ENCODE measurements at places on chromosomes 3 and 15.

GRCh38 chr3:79329154-79329553 lies 438.6 kb downstream of the ROBO1 start:
- no peak for DNase-seq

DNA sequence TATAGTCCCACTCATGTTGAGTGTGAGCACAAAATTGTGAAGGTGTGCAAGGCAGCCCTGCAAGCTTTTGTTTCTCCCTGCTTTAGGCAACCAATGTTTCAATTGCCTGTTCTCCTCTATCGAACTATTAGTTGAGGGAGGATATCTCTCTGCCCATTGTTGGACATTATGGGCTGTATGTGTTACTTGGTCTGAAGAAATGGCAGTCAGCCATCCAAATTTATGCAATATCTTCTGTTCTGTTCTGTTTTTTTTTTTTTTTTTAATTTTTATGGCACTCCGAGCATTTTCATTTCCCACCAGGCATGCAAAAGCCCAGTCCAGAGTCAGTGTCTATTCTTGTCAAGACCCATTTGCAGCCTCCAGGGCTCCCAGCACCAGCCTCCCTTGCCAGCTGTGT lies 44.0 kb downstream of the ANAPC13 start:
- DNase-seq = no peak

GRCh38 chr3:66629150-66629981 lies 128.5 kb upstream of the LRIG1 start:
- no peak for DNase-seq

DNA sequence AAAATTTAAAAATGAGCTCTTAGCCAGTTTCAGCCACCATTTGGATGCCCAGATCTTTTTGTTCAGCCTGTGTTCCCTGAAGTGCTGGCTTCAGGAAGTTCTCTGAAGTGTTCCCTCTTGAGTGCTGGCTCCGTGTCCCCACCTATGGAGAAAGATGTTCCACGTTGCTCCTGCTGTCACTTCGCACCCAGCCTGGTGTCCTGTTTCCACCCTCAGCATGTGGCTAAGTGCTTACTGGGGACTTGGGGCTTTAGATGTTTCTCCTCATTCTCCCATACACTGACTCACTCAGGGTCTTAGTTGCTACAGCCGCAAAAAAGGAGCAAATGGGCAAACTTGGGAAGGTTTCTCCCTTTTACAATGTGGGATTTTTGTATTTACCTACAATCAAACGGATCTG lies 16.6 kb downstream of the CHCHD6 start:
- DNase-seq = no peak

DNA sequence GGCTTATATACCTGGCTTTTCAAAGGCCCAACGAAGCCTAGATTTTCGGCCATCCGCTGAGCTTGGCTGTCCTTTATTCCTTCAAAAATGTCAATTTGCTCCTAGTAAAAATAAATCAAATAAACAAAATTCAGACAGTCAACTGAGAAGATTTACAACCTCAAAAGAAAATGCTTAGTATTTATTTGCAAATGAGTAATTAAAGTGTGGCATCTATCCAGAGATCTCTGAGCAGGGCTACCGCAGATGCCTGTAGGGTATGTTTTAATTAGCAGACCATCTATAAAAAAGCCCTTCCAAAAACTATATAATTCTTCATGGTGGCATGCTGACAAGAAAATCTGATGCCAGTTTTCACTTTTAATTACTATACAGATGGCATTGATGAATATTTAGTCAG lies 136.2 kb downstream of the SUCLG2 start:
- no peak for DNase-seq

DNA sequence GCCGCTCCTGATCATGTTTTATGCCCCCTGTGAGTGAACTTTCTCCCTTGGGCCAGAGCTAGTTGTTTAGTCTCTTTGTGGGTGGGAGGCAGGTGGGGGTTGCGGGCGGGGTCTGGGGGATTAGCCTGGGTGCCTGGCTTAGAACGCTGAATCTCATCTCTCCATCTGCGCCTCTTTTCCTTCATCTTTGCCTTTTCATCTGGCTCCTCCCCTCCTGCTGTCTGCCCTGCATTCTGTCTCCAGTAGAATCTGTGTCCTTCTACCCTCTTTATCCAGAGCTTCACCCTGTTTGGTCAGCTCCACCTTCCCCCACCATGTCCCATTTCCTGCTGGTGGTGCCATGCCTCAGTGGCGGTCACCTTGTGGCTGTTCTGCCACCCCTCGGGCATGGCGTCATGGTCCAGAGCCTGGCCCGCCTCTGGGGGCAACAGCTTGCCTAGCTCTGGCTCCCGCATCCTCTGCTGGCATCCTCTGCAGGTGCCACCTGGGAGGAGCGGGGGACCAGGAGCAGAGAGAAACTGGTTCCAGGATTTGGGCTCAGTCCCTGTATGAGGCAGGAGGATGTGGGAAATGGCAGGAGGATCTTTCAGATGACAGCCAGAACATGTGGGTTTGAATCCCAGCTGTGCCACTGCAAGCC lies 44.3 kb downstream of the PDIA5 start:
- no peak for DNase-seq

DNA sequence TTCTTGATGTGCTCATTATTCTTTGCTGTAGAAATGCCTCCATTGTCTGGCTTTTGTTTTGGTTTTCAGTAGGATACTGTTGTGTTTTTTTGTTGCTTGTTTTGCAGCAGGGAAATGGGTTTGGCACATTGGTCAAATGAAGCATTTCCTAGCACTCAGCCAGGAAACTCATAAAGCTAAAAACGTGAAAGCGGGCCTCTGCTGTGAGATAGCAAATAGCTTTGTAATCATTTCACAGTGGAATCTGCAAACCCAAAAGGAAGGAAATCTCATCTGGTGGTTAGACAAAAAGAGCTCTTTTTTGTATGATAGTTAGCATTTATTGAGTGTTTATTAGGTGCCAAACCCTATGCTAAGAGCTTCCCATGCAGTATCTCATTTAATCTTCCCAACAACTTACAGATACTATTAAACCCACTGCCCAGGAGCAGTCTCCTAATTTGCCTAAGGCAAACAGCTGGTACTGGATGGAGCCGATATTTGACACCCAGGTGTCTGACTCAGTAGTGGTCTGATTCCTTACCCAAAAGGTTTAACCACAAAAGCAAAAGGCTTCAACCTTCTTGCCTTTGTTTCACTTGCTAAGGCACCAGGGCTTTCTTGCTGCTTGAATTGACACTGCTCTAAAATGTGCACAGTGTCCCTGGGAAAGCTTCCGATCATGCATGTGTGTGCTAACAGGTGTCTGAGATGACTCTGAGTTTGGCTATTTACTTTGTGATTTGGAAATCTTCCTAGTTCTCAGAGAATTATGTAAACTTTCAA lies 527.9 kb upstream of the MDFIC2 start:
- DNase-seq = no peak

- DNase-seq = no peak
These were observed 640.4 kb upstream of the CADM2 start for GRCh38 chr3:84318273-84318809.

DNA sequence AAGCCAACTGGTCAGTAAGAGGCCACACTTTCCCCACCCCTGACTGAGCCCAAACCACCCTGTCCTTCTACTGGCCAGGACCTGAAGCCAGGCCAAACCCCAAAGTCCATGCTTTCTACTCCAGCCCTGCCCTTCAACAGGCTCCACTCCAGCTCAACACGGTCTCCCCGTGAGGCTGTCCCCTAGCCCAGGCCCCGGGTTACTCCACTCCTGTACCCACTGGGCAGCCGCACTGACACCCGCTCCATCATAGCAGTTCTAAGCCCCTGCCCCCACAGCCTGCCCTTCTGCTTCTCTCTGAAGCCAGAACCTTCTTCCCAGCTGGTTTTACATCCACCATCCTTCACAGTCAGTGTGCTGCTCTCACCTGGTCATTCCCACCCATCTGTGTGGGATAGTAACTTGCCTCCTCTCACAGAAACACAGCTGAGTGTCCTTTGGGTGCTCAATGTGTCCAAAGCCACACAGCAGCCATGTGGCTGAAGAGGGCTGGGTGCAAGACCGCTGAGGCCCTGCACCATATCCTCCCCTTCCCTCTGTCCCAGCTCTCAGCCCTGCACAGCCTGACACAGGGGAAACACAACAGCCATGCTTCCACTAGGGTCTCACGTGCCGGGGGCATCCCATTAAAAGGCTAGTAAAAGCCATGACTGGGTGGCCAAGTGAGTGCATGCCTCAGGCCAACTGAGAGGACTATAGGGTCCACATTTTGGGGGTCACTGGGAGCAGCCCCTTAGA lies 38.1 kb downstream of the TLE3 start:
- no peak for DNase-seq

- DNase-seq = no peak
These were observed 2.7 kb upstream of the PCNP start for GRCh38 chr3:101571028-101571895.

- DNase-seq = no peak
These were observed 15.6 kb downstream of the CYP19A1 start for GRCh38 chr15:51322621-51323296.

DNA sequence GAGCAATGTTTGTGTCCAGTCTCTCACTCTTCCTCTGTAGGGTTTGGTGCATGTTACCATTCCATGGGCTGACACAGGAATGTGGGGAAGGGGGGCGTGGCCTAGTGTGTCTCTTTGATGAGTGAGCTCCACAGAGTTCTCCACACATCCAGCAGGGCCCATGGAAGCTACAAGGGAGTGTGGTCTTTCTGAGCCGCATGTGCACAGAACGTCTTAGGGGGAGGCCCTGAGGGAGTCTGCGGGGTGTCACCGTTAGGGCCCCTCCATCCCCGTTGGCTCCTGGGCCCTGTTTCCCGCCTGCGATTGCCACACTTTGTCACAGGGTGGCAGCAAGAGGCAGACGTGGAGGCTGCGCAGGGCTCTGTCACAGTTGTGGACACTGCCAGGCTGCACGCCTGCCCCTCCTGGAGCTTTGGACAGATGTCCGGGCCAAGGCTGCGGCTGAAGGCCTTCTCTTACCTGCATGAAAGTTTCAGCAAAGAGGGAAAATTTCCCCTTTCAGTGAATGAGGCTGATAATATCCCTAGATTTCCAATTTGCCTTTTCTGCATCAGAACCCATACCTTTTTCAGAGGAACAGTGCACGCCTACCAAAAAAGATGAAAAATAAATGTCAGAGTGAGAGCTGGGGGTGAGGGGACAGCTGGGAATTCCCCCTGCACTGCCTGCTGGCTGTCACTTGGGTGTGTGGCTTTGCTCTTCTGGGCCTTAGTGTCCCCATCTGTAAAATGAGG lies 24.3 kb downstream of the CACNA2D3 start:
- DNase-seq = no peak

DNA sequence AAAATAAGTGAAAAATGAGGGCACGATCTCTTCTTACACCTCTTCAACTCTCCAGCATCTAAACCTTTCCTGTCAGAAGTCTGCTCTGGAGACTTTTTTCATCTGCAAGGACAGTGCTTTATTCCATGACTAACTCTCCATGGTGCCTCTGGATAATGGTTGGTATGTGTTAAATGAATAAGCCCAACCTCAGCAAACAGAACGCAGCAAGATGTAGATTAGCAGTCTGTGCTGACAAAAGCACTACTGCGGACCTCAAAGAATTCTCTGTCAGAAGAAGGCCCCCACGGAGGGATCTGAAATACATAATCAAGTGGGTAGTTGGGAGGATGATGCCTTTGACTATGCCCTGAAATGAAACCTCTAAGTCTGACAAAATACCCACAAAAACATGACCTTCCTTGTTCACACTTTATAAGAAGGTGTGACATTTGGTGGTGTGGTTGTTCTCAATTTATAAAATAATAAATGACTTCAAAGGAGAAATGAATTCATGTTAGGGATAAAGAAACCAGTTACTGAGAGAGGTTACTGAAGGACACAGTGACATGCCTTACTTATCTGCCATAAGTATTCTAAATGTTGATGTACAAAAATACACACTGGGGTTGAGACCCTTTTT lies 43.2 kb upstream of the ADCY5 start:
- DNase-seq = no peak

- no peak for DNase-seq
These were observed 6.4 kb downstream of the C3orf52 start for GRCh38 chr3:112092496-112093179.

- no peak for DNase-seq
These were observed 6.1 kb downstream of the OR5H15 start for GRCh38 chr3:98172621-98173020.

GRCh38 chr15:58538225-58538727 lies 106.5 kb downstream of the LIPC start:
- no peak for DNase-seq

DNA sequence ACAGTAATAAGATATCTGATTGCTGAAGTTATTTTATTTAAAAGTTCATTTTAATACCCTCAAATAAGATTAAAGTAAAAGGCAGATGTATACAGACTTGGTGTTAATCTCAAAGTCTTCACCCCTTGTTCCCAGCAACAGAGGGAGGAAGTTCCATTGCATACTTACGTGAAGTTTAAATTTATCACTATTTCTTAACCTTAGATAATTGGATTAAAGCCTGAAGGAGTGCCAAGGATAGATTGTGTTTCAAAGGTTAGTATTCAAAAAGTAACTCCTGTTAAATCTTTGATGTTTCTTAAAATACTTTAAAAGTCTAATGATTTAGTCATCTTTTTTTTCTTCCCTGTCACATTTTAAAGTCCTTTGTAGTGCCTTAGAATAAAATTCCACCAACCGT lies 39.3 kb downstream of the ATP1B3 start:
- no peak for DNase-seq

DNA sequence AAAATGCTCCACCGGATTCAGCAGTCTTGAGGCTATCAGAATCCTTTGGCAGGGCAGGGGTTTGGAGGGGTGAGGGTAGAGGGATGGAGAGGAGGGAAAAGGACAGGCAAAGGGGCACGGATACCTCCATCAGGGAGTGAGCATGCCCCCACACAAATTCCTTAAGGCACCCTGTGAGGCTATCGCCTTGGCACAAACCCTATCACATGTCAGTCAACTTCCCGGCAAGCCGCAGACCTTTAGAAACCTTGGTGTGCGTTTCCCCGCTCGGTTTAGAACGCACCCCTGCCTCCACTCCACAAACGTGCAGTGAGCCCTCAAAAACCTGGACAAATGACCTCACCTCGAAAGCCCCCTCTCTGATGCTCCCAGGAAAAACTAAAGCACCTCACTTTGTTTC lies 422 bp upstream of the SETMAR start:
- no peak for DNase-seq

DNA sequence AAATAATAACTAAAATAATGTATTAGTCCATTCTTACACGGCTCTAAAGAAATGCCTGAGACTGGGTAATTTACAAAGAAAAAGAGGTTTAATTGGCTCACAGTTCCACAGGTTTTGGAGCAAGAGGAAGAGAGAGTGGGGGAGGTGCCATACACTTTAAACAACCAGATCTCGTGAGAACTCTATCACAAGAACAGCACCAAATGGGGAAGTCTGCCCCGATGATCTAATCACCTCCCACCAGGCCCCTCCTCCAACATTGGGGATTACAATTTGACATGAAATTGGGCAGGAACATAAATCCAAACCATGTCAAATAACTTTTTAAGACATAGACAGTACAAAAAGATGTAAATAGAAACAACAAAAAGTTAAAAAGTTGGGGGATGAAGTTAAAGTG lies 63.2 kb downstream of the ILDR1 start:
- no peak for DNase-seq

GRCh38 chr15:57694279-57694678 lies 12.2 kb upstream of the POLR2M start:
- DNase-seq = no peak

DNA sequence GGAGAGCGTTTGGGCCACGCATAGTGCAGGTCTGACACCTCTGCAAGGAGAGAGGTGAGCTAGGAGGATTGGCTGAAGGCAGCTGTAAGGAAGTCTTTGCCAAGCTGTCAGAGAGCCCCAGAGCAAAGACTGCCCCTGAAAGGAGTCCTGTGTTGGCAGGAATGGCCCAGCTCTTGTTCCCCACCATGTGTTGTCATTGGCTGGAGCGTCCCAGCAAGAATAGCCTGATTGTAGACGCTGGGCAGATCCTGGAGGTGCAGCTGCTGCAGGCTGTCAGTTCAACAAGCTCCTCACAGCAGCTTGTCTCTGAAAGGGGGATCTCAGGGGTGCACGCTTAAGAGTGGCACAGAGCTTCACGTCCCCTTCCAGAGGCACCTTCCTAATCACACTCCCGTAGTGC lies 237.6 kb downstream of the FEZF2 start:
- DNase-seq = no peak

Data from stimulated activated CD4-positive, alpha-beta T cell treated with anti-CD3 and anti-CD28 coated beads, Interleukin-4, amount 100 ng/mL, for 48 hours (primary cell).